ENCODE measurements at places on chromosomes 13 and 19. TPM values are rescaled to one million over a fixed set of nuclear protein-coding genes. Genes with fewer than 3 reads are reported as not detected.

GRCh38 chr13:41231025-41231677, 32.2 kb downstream of the MTRF1 start:
- no peaks in the 10 kb centered on the region for H3K4me1 ChIP-seq
- no peak for DNase-seq
- no peaks in the 10 kb centered on the region for H3K36me3 ChIP-seq

GRCh38 chr13:57629821-57630235, 1.7 kb upstream of the PCDH17 start:
- DNase-seq = peak; percentile 58
- H3K4me1 ChIP-seq = no peaks in the 10 kb centered on the region
- peaks cover 95% of the 10 kb centered on the region for H3K27me3 ChIP-seq
- H3K4me3 ChIP-seq = peak overlapping the region; percentile 48
- no peaks in the 10 kb centered on the region for H3K36me3 ChIP-seq
- no peak overlapping the region for H3K27ac ChIP-seq

DNA sequence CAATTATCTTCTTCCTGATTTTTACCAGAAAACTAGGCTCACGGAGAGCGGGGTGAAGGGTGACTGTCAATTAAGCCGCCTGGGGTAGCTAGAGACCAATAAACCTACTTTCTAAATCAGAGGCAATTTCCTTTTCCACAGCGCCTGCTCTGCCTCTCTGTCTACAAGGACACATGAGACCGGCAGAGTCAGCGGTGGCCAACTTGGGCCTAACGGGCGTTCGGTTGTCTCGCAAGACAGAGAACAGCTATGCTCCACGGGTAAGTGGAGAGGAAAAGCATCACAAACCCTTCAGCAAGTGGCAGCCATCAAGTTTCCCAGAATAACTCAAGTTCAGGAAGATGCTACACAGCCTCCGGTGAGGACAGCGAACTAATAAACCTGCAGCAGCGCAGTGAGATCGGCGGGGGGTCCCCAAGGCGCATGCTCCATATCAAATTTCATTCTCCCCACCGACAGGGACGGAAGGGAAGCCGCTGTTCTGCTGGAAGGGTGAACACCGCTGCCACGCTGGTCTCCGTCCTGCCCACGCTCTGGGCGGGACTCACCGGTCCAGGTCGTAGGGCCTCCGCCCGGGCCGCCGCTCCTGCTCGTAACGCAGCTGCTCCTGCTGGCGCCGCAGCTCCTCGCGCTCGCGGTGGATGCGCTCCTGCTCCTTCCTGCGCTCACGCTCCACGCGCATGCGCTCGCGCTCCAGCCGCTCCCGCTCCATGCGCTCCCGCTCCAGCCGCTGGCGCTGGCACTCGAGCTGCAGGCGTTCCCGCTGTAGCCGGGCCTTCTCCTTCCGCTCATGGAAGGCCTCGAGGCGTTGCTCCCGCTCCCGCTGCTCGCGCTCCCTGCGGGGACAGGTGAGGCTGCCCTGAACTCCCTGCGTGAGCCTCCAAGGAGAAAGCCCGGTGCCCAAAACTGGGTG, 25.8 kb upstream of the TINCR start:
- no peaks in the 10 kb centered on the region for H3K27me3 ChIP-seq
- DNase-seq = no peak
- no peaks in the 10 kb centered on the region for H3K4me1 ChIP-seq
- no peak overlapping the region for H3K27ac ChIP-seq

DNA sequence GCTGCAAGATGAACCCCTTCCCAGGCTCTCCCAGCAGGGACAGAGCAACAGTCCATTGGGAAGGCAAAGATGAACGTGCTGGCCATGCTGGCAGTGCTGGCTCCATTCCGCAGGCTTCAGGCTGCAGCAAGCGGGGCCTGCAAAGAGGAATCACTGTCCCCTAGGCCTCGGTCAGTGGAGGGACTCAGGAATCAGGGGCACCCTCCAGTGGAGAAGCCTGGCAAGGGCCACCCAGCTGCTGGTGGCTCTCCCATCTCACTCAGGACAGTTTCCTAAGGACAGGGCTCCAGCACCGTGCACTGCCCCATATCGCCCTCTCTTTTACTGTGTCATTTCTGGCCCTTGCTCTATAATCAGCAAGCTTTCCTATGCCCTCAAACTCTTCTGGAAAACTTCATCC, 498.6 kb downstream of the EFNB2 start:
- no peaks in the 10 kb centered on the region for H3K4me1 ChIP-seq
- no peak for DNase-seq
- no peaks in the 10 kb centered on the region for H3K36me3 ChIP-seq
- no peak overlapping the region for H3K27ac ChIP-seq
- no peak overlapping the region for H3K4me3 ChIP-seq

GRCh38 chr13:35475960-35476943, at the start of gene MAB21L1:
MAB21L1 (minus strand) TSS chr13:35476689; CDS start chr13:35476138, 551 bp downstream.
- H3K4me1 ChIP-seq = no peaks in the 10 kb centered on the region
- H3K4me3 ChIP-seq = peak within 1 kb of the TSS; percentile 58
- H3K36me3 ChIP-seq = no peaks in the 10 kb centered on the region
- DNase-seq = peak; percentile 49
- H3K27me3 ChIP-seq = peaks cover 4% of the 10 kb centered on the region

DNA sequence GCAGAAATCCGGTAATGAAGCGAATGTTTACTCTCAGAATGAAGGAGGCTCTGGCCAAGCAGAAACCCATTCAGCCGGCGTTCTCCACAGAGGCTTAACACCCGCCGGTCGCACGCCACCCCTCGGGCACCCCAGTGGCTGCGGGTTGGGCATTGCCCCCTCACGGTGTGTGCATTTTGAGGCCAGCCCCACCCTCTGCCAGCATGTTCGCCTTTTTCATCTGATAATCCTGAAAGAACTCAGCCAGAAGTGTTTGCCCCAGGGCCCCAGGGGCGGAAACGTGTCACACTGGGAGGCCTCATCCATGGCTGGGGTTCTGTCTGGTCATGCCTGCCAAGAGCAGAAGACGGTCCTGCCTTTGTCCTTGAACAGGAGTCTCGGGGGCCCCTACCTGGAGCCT, 34.2 kb downstream of the COMP start:
- H3K27me3 ChIP-seq = no peaks in the 10 kb centered on the region
- peak; percentile 82 for DNase-seq
- H3K4me3 ChIP-seq = no peak overlapping the region
- peak overlapping the region; percentile 21 for H3K27ac ChIP-seq

- peaks cover 26% of the 10 kb centered on the region for H3K27me3 ChIP-seq
- no peaks in the 10 kb centered on the region for H3K36me3 ChIP-seq
- DNase-seq = no peak
- peaks cover 9% of the 10 kb centered on the region for H3K4me1 ChIP-seq
Observed at GRCh38 chr19:40594255-40594654, 6.9 kb upstream of the LTBP4 start.

DNA sequence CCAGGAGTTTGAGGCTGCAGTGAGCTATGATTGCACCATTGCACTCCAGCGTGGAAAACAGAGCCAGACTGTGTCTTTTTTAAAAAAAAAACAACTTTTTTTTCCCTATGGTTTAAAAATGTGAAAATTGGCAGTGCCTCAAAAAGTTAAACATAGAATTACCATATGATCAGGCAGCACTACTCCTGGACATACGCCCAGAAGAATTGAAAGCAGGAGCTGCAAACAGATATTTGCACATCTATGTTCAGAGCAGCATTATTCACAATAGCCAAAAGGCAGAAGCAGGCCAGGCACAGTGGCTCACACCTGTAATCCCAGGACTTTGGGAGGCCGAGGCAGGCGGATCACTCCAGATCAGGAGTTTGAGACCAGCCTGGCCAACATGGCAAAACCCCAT, 3.8 kb upstream of the RETN start:
- no peaks in the 10 kb centered on the region for H3K4me1 ChIP-seq
- no peak overlapping the region for H3K27ac ChIP-seq
- DNase-seq = no peak
- H3K36me3 ChIP-seq = no peaks in the 10 kb centered on the region
- H3K27me3 ChIP-seq = peaks cover 12% of the 10 kb centered on the region

DNA sequence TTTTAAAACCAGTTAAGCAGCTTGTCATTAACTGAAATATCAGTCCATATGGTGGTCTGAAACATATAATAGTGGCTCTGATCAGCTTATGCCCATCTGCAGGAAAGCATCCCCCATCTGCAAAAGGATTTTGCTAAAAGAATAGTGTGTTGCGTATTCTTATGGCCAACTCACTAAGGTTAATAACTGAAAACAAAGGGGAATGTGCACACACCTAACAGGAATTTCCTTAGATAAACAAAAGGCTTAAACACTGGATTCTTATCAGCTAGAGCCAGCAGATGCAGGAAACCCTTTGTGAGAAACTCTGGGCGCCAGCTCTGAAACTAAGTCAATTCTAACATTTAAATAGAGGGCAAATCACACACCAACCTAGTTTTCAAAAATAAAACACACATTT, 22.1 kb downstream of the VPS36 start:
- peaks cover 7% of the 10 kb centered on the region for H3K36me3 ChIP-seq
- no peaks in the 10 kb centered on the region for H3K27me3 ChIP-seq
- no peak overlapping the region for H3K4me3 ChIP-seq

GRCh38 chr19:17357724-17358123, 19.4 kb downstream of the PLVAP start:
- no peaks in the 10 kb centered on the region for H3K36me3 ChIP-seq
- H3K4me3 ChIP-seq = no peak overlapping the region
- no peaks in the 10 kb centered on the region for H3K27me3 ChIP-seq
- DNase-seq = no peak
- no peaks in the 10 kb centered on the region for H3K4me1 ChIP-seq

DNA sequence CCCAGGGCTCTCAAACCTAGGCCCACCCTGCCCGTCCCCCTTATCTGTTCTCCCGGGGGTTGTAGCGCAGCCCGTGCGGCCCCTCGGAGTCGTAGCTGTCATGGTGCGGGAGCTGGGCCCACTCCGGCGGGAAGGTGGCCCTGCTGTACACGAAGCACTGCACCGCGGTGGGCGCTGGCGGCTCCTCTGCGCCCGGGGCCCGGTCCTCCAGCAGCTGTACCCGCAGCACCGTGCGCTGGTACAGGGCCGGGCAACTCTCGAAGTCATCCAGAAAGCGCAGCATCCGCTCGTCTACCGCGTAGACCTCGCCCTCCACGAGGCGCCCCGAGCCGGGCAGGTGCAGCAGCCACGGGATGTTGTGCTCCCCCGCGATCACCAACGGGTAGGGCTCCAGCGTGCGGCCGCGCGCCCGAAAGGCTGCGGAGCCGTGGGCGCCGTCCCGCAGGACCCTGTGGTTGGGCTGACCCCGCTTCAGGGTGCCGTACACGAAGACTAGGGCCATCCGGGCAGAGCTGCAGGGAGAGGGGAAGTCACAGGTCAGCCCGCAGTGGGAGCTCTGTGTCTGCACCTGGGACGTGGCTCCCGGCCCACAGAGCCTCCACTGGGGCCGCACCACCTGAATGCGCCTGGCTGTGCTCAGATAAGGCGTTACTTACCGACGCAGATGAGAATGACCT, 56.4 kb downstream of the GGACT start:
- no peak for DNase-seq
- H3K4me1 ChIP-seq = no peaks in the 10 kb centered on the region
- H3K4me3 ChIP-seq = no peak overlapping the region
- H3K27me3 ChIP-seq = no peaks in the 10 kb centered on the region

DNA sequence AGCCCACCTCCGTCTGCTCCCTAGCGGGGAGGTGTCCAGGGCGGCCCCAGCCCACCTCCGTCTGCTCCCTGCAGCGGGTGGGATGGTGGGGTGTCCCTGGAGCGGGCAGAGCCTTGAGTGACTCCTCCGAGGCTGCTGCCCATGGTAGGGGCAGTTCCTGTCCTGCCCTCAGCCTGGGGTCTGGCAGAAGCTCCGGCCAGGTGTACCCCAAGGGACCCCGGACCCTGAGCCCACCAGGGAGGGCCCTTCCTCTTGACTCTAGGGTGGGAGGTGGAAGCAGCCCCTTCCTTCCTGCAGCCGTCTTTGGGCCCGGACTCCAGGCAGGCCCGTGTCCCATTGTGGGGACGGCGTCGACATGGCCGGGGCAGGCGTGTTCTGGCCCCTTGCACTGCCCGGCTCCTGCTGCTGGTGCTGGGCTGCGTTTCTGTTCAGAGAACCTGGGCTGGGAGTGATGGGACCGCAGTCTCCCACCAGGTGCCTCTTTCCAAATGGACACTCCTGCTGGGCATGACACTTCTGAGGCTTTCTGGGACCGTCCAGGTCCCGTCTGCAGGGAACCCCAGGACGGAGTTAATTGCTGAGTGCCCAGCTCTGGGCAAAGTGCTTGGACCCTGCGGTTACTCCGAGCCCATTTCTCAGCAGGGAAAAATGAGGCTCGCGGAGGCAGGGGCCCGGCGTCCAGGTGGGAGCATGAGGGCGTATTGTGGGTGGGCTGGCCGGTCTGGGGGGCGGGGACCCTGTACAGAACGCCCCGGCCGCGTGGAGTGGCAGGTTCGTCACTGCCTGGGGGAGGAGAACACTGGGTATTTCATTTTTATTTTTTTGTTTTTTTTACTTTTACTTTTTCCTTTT, 19.8 kb downstream of the ARID3A start:
- no peak overlapping the region for H3K4me3 ChIP-seq
- H3K27me3 ChIP-seq = no peaks in the 10 kb centered on the region
- H3K36me3 ChIP-seq = no peaks in the 10 kb centered on the region
- H3K4me1 ChIP-seq = peaks cover 5% of the 10 kb centered on the region

Gene KCNJ14
- 1.0 TPM for total RNA-seq

Gene ZNF274
- total RNA-seq = 39.0 TPM

Gene IL17D
- 2.0 TPM for total RNA-seq

Gene CALR3
- total RNA-seq = not detected

Gene LRRC4B
- total RNA-seq = 1.2 TPM

Gene PRR19
- total RNA-seq = 0.48 TPM

Gene ZFP82
- total RNA-seq = 9.5 TPM

Gene LHFPL6
- 91.7 TPM for total RNA-seq

Gene SOX1
- not detected for total RNA-seq

Gene U2AF1L4
- 15.7 TPM for total RNA-seq

Gene GPR108
- total RNA-seq = 62.9 TPM

Gene JAK3
- 13.1 TPM for total RNA-seq

Gene SLC27A5
- total RNA-seq = 10.7 TPM

Gene PSG6
- total RNA-seq = not detected

Gene EEF1AKMT1
- total RNA-seq = 13.5 TPM

Measured in breast epithelium (tissue), 4 donors.